ENCODE measurements at places on chromosomes 6 and 20. TPM values are rescaled to one million over a fixed set of nuclear protein-coding genes. Genes with fewer than 3 reads are reported as not detected.

Gene CALHM5
- not detected for total RNA-seq

DNA sequence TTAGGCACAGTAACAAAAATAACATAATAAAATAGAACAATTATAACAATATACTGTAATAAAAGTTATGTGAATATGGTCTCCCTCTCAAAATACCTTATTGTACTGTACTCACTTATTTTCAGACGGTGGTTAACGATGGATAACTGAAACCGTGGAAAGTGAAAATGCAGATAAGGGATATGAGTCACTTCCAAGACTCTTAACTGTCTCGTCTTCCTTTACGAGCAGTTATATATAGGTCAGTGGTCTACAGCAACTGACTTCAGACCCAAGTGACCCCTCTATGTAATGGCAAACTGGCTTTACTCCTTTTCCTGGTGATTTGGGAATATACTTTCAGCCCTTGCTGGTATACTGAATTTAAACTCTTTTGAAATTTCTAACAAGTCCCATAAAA is 261.4 kb downstream of the SLC35F1 start:
- no peaks in the 10 kb centered on the region for H3K36me3 ChIP-seq
- no peaks in the 10 kb centered on the region for H3K4me1 ChIP-seq
- no peak overlapping the region for H3K27ac ChIP-seq
- peaks cover 4% of the 10 kb centered on the region for H3K27me3 ChIP-seq
- no peak for DNase-seq

DNA sequence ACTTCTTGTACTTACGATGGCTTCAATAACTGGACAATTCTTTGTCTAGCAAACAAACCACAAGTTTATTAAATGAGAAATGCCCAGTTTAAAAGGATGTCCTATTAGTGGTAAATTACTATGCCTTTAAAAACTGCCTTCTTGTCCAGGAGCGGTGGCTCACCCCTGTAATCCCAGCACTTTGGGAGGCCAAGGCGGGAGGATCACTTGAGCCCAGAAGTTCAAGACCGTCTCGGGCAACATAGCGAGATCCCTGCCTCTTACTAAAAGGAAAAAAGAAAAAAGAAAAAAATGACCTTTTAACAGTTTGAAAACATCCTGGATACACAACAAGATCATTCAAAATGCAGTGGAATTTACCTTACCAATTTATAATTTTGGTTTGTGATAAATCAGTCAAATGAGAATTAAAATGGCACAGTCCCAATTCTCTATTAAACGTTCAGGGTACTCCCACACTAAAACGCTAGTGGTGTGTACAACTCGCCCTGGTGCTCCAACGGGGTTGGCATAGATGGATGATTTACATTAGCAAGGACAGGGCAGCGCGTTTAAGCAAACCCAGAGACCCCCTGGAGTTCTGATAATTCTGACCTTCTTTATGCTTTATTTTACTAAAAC is 2.3 kb downstream of the ZBTB2 start:
- DNase-seq = no peak
- H3K36me3 ChIP-seq = peaks cover 41% of the 10 kb centered on the region
- peaks cover 68% of the 10 kb centered on the region for H3K4me1 ChIP-seq
- H3K27me3 ChIP-seq = no peaks in the 10 kb centered on the region

DNA sequence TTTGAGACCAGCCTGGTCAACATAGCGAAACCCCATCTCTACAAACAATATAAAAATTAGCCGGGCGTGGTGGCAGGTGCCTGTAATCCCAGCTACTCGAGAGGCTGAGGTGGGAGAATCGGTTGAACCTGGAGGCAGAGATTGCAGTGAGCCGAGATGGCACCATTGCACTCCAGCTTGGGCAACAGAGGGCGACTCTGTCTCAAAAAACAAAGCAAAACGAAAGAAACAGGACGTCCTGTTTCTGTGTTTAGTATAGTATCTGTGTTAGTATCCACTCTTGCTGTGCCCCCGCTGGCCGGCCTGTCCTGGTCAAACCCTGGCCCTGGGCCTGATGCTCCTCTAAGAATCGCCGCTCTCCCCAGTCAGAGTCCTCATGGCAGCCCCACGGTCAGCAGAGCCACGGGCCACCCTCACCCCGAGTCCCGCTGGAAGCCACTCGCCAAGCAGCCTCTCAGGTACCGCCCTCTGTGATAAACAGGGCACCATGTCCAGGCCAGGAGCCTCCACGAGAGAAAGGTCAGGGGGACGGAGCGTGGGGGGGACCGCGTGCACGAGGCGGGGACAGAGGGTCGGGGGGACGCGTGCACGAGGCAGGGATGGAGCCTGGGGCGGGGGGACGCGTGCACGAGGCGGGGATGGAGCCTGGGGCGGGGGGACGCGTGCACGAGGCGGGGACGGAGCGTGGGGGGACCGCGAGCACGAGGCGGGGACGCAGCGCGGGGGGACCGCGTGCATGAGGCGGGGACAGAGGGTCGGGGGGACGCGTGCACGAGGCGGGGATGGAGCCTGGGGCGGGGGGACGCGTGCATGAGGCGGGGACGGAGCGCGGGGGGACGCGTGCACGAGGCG is 384.5 kb downstream of the SMOC2 start:
- no peaks in the 10 kb centered on the region for H3K27me3 ChIP-seq
- no peaks in the 10 kb centered on the region for H3K4me1 ChIP-seq
- no peak for DNase-seq
- H3K27ac ChIP-seq = no peak overlapping the region
- no peaks in the 10 kb centered on the region for H3K36me3 ChIP-seq
- H3K4me3 ChIP-seq = no peak overlapping the region

GRCh38 chr6:144285548-144285797 is 338 bp downstream of the UTRN start:
- H3K4me3 ChIP-seq = peak overlapping the region; percentile 89
- peaks cover 24% of the 10 kb centered on the region for H3K27me3 ChIP-seq
- no peaks in the 10 kb centered on the region for H3K36me3 ChIP-seq
- DNase-seq = no peak
- peaks cover 24% of the 10 kb centered on the region for H3K4me1 ChIP-seq

DNA sequence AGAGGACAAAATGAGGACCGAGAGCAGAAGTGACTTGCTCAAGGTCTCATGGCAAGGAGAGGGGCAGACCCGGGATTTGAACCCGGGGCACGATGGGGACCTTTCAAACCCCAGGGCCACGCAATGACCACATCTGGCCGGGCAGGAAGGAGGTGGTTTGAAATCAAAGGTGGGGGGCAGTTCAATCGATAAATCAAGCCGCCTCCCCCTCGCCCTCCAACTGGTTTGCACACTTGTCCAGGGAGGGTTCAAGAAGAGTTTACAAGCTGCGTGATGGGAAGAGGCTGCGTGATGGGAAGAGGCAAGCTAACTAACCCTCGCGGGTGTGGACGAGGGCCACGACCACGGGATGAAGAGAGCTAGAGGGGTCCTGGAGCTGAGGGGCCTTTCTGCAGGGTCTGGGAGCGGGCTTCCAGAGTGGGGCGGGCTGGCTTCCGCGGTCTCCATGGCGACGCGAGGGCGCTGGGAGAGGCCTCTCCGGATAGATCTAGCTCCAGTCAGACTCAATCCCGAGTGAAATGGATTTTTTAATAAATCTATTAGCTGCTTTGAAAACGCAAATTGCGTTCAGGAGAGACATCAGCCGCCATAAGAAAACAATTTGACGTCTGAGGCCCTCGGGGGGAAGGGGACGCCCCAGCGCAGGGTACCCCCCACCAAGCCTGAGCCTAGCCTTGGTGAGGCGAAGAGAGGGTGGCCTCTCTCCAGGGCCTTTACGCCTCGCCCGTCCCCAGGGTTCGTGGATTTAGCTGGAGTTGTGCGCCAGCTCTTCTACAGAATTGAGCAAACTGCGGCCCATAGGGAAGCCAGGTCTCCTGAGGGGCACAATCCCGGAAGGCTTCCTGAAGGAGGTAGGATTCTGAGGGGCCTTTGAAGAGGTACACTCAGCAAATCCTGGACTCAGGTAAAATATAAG is 143.9 kb downstream of the GRM4 start:
- no peak overlapping the region for H3K4me3 ChIP-seq
- peaks cover 9% of the 10 kb centered on the region for H3K27me3 ChIP-seq
- DNase-seq = no peak
- H3K36me3 ChIP-seq = no peaks in the 10 kb centered on the region
- no peak overlapping the region for H3K27ac ChIP-seq
- H3K4me1 ChIP-seq = no peaks in the 10 kb centered on the region

DNA sequence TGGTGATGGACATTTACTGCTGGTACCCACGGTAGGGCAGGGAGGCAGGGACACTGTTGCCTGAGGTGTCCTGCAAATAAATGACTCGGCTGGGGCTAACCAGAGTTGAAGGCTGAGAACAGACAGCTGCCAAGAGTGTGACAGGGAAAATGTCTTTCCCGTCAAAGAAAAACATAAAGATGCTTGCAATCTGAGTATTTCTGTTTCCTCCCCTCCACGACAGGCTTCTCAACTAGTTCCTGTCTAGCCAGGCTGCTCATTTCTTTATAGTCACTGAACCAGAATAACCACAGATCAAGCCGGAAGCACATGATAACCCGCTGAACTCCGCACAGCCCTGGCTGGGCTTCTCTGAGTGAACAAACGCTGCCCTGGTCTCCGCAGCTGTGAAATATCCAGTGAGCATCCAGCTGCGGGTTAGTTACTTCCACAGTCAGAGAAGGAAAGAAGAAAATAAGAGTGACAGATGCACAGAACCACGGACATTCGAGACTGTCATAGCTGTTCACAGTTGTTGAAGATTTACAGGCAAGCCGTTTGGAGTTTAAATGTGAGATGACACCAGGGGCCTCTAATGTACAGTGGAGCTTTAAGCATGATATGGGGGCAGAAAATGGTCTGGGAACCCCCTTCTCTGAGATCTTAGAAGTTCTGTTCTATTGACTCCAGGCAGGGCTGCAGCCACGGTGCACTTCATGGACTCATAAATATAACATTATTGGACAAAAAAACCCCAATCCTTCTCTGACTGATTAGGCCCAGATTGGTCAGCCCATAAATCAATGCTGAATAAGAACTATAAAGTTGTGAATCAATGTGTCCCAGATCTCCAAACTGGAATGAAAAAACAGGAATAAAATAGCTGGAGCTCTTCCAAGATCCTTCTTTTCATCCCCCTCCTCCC is 299.9 kb upstream of the SUPT3H start:
- peaks cover 30% of the 10 kb centered on the region for H3K36me3 ChIP-seq

Gene ANKEF1
- 5.4 TPM for total RNA-seq

DNA sequence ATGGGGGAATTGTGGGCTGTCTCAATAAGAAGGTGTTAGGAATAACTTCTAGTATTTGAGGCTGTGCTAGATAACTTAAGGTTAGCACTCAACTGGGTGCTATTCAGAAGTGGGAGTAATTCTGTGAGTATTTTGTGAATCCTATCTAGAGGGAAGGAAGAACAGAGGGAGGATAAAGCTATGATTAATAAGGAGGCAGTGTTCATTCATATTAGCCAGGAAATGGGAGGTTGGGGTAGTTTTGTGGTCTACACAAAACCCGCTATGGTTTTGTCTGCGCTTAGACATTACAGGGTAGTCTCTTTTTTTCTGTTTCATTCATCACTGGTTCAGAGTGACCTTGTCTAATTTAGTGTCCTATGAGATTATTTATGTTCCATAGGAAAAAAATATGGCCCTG is 341.0 kb downstream of the ARHGAP18 start:
- no peaks in the 10 kb centered on the region for H3K36me3 ChIP-seq
- no peak overlapping the region for H3K4me3 ChIP-seq

DNA sequence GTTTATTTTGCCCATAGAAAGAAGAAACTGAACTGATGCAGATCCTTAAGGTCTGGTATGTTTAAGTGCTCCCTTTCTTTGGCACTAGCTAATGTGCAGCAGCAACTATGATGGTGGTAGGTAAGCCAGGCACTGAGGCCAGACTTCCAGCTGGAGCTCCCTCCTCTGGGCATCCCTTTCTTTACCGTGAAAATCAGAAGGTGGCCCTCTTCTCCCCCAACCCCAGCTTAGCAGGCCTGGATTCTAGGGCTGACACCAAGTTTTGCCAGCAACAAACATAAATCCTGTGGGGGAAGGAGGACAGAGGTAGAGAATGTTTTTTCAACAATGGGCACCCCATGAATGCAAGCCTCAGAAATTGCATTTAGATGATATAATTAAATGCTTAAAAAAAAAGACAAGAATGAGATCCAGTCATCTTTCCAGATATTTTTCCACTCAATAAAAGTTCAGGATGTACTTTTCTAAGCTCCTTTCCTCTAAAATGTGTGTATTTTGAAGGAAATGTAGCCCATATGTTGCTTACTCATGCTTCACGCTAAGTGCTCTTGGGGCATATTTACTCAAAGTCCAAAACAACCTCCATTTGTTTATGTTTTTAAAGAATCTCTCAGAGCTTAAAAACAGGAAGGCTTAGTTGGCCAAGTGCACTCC is 123.9 kb upstream of the NXT1 start:
- H3K4me1 ChIP-seq = no peaks in the 10 kb centered on the region
- H3K4me3 ChIP-seq = no peak overlapping the region
- H3K36me3 ChIP-seq = no peaks in the 10 kb centered on the region
- no peak overlapping the region for H3K27ac ChIP-seq

DNA sequence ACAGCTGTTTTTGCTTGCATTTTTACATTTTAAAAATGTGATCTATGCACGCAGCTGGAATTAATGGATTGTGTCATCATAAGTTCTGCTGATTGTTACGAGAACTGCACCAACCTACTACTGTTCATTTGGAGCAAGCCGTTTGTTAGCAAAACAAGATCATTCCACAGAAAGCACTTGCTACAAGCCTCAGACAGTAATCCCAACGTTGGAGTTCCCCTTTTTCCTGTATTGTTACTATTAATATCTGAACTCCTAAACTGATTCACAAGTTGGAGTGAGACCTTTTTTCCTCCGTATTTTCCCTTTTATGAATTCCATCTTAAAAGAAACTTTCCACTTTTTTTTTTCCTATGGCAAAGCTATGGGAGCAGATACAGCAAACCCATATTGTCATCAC is 3.5 kb downstream of the TENT5A start:
- H3K27ac ChIP-seq = no peak overlapping the region
- peaks cover 22% of the 10 kb centered on the region for H3K27me3 ChIP-seq
- peaks cover 3% of the 10 kb centered on the region for H3K36me3 ChIP-seq

- H3K27ac ChIP-seq = no peak overlapping the region
- H3K27me3 ChIP-seq = no peaks in the 10 kb centered on the region
- H3K4me1 ChIP-seq = no peaks in the 10 kb centered on the region
- H3K4me3 ChIP-seq = no peak overlapping the region
- H3K36me3 ChIP-seq = no peaks in the 10 kb centered on the region
- no peak for DNase-seq
Observed at GRCh38 chr20:12965870-12966251, 42.9 kb upstream of the SPTLC3 start.

GRCh38 chr6:53410508-53411258 is 61.9 kb upstream of the ELOVL5 start:
- no peak overlapping the region for H3K27ac ChIP-seq
- DNase-seq = peak; percentile 65
- no peaks in the 10 kb centered on the region for H3K36me3 ChIP-seq
- peaks cover 4% of the 10 kb centered on the region for H3K4me1 ChIP-seq
- H3K27me3 ChIP-seq = peaks cover 2% of the 10 kb centered on the region

DNA sequence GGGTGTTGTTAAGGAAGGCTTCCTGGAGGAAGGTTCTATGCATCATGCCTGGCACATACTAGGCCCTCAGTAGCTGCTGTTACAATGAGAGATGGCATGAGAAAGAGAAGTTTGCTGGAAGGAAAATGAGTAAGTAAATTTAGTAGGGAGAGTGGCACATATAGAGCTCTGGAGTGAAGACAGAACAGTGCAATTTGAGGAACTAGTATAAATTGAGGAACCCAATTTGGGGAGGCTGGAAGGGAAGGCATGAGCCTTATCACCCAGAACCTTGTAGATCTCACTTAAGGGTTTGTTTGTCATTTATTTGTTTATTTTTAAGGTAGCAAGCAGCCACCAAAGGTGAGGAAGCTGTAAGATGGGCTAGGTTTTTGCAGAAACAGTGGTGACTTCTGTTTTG is 87.1 kb upstream of the SCGN start:
- no peaks in the 10 kb centered on the region for H3K36me3 ChIP-seq
- no peak overlapping the region for H3K27ac ChIP-seq
- DNase-seq = no peak
- H3K4me3 ChIP-seq = no peak overlapping the region
- no peaks in the 10 kb centered on the region for H3K4me1 ChIP-seq

Gene CPNE5
- total RNA-seq = 4.0 TPM
